ENCODE measurements at places on chromosomes 6 and 20. TPM values are rescaled to one million over a fixed set of nuclear protein-coding genes. Genes with fewer than 3 reads are reported as not detected.

DNA sequence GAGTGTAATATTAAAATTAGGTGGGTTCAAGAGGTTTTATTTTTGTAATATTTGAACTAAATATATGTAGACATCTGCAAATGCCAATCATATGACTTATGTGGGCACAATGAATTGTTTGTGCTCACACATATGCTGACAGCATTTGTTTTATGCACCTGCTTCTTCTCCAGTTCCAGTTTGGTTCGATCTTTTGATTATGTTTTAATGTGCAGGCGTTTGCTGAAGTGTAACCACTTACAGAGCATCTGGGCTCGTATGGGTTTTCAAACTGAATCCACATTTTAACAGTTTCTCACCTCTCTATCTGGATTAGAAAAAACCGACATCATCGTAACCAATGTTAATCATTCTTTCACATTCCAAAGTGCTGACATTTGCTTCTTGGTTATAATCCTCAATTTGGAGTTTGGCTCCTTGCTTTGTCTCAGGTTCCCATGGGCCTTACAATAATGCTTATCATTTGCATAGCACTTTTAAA is 129.1 kb upstream of the SPACA1 start:
- no peak overlapping the region for H3K27ac ChIP-seq
- H3K4me3 ChIP-seq = no peak overlapping the region

The WFDC5 gene
- not detected for total RNA-seq

GRCh38 chr6:41630946-41631345 is 7.3 kb upstream of the MDFI start:
- H3K4me1 ChIP-seq = peaks cover 5% of the 10 kb centered on the region
- no peak overlapping the region for H3K4me3 ChIP-seq
- H3K36me3 ChIP-seq = no peaks in the 10 kb centered on the region
- H3K27ac ChIP-seq = no peak overlapping the region

DNA sequence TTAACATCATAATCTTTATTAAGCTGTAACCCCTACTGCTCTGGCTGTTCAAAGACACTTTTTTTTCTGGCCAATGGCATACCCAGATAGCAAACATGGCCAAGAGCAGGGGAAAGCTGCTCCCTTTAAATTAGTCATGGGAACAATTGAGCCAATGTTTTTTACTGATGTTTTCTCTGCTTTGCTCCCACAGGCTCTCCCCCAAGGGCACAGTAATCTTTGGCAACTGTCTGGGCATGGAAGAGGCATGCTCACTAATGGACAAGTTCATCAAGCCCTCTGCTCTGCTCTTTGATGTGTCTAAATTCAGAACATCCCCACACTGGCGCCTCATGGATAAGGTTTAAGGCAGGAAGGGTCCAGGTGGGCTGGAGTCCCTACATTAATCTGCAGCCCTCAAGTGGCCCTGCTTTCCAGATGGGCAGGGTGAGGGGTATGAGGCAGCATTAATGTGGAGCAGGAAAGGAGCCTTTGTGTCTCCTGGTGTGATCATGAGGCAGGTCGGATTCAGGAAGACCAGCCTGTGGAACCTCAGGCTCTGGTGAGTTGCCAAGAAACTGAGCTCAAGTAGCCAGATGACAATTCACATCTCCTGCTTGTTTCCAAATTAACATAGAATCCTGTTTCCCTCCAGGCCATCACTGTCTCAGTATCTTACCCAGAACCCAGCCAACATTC is 227.0 kb upstream of the CST7 start:
- H3K4me3 ChIP-seq = no peak overlapping the region
- H3K4me1 ChIP-seq = peaks cover 14% of the 10 kb centered on the region
- no peak for DNase-seq
- no peaks in the 10 kb centered on the region for H3K36me3 ChIP-seq
- no peaks in the 10 kb centered on the region for H3K27me3 ChIP-seq

GRCh38 chr6:37451441-37452193 is 18.6 kb downstream of the CMTR1 start:
- H3K27me3 ChIP-seq = no peaks in the 10 kb centered on the region
- no peaks in the 10 kb centered on the region for H3K4me1 ChIP-seq
- H3K27ac ChIP-seq = no peak overlapping the region

GRCh38 chr6:168182908-168183612 is 104.0 kb upstream of the FRMD1 start:
- H3K27me3 ChIP-seq = peaks cover 89% of the 10 kb centered on the region
- H3K36me3 ChIP-seq = no peaks in the 10 kb centered on the region
- H3K4me3 ChIP-seq = no peak overlapping the region

- H3K4me1 ChIP-seq = no peaks in the 10 kb centered on the region
- DNase-seq = no peak
- H3K27me3 ChIP-seq = no peaks in the 10 kb centered on the region
- H3K36me3 ChIP-seq = no peaks in the 10 kb centered on the region
These were observed 250.8 kb downstream of the LAMA2 start for GRCh38 chr6:129133770-129134192.

DNA sequence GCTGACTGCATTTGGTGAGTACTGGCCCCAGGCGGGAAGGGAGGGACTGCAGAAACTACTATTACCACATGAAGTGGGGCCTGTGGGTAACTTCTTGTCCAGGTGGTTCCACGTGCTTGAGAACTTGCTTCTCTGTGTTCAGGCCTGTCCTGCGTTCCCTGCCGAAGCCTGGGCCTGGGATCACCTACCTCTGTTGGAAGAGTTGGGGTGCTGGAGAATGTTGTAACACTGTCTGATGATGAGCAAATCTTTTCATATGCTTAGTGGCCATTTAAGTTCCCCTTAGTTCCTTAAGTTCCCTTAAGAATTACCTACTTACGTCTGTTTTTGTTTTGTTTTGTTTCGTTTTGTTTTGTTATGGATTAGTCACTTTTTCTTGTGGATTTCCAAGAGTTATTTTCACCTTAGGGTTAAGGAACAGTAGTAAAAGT is 154.4 kb downstream of the DTNBP1 start:
- H3K4me1 ChIP-seq = no peaks in the 10 kb centered on the region
- no peaks in the 10 kb centered on the region for H3K27me3 ChIP-seq
- DNase-seq = no peak
- no peak overlapping the region for H3K27ac ChIP-seq

GRCh38 chr6:137246791-137247202 is 27.6 kb upstream of the IFNGR1 start:
- H3K4me3 ChIP-seq = no peak overlapping the region
- no peaks in the 10 kb centered on the region for H3K27me3 ChIP-seq
- H3K4me1 ChIP-seq = peaks cover 7% of the 10 kb centered on the region
- H3K36me3 ChIP-seq = no peaks in the 10 kb centered on the region
- DNase-seq = no peak

DNA sequence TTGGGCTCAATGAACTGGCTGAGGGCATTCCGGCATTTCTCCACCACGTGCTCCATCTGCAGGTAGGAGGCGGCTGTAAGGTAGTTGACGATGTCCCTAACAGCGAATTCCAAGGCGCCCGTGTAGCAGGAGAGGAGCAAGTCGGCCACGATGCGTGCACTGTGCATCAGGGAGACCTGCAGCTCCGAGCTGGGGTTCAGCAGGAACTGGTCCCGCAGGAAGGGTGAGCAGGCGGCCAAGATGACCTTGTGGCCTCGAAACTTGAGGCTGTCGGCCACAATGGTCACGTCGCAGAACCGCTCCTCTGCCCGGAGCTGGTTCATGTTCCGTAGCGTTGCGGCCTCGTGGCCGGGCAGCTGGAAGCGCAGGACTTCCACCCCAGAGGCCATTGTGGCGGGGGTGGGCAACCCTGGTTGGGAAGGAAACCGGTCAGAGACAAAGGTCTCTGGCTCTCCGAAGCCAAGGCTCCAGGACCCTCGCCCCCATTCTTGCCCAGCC is 920 bp downstream of the ZBTB12 start:
- peaks cover 27% of the 10 kb centered on the region for H3K4me1 ChIP-seq
- peak overlapping the region; percentile 65 for H3K4me3 ChIP-seq
- H3K27ac ChIP-seq = no peak overlapping the region
- H3K27me3 ChIP-seq = no peaks in the 10 kb centered on the region
- no peaks in the 10 kb centered on the region for H3K36me3 ChIP-seq
- DNase-seq = peak; percentile 48

DNA sequence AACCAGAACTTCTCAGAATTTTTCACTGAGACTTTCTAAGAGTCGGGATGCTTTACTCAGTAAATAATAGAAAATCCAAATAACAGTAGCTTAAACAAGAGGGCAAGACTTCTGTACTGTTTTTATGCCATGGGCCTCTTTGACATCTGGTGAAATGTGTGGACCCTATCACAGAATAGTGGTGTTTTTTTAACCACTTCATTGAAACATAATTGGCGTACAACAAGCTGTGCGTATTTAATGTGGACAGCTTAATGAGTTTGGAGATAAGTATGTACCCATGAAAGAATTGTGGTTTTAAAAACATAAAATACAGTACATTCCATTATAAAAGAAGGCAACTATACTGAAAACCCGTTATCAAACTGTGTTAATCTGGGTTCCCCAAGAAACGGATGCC is 37.7 kb downstream of the PDRG1 start:
- no peaks in the 10 kb centered on the region for H3K4me1 ChIP-seq
- no peak overlapping the region for H3K27ac ChIP-seq
- H3K36me3 ChIP-seq = no peaks in the 10 kb centered on the region
- H3K27me3 ChIP-seq = peaks cover 19% of the 10 kb centered on the region
- H3K4me3 ChIP-seq = no peak overlapping the region

- no peaks in the 10 kb centered on the region for H3K27me3 ChIP-seq
- no peak overlapping the region for H3K4me3 ChIP-seq
- DNase-seq = no peak
- peaks cover 16% of the 10 kb centered on the region for H3K36me3 ChIP-seq
- H3K27ac ChIP-seq = no peak overlapping the region
- H3K4me1 ChIP-seq = peaks cover 8% of the 10 kb centered on the region
These were observed 49.5 kb downstream of the NCOA3 start for GRCh38 chr20:47551222-47551621.

The SGK2 gene
- total RNA-seq = 3.1 TPM

DNA sequence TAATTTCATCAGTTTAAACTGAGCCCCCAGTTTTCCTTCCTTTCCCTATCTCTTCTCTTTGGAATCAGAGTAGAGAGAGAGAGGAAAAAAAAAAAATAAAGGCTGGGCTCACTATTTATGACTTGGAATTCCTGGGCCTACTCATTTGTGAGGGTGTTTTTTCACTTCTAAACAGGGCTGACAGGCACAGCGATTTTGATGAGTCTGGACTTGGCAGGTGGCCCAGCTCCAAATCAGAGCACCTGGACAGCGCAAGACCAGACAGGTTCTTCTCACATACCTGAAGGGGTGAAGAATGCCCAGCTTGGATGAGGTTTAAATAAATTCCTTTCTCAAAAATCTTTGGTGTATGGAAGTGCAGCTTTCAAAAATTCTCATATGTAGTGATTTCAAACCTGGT is 122.2 kb downstream of the KIF13A start:
- no peaks in the 10 kb centered on the region for H3K27me3 ChIP-seq
- peak; percentile 95 for DNase-seq
- H3K4me3 ChIP-seq = peak overlapping the region; percentile 24

GRCh38 chr20:15866916-15867730 is 706.1 kb downstream of the KIF16B start:
- no peaks in the 10 kb centered on the region for H3K36me3 ChIP-seq
- no peak for DNase-seq
- no peak overlapping the region for H3K4me3 ChIP-seq
- H3K4me1 ChIP-seq = no peaks in the 10 kb centered on the region
- no peaks in the 10 kb centered on the region for H3K27me3 ChIP-seq

The MPIG6B gene
- 0.59 TPM for total RNA-seq

DNA sequence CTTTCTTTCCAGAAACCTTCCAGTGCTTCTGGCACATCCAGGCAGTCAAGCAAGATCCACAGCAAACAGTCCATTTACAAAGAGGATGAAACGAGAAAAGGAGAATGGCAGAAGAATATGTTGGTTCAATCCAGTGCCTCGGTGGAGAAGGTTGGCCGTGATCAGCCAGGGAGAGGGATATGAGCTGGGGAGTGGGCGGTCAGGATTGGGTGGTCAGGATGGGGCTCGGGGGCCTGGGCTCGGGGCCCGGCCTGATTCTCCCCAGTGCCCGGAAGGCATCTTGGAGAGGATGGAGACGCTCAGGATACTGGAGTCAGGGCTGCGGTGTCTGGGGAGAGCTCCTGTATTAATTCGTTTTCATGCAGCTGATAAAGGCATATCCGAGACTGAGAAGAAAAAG is 61.3 kb downstream of the EFCAB8 start:
- peaks cover 83% of the 10 kb centered on the region for H3K27me3 ChIP-seq
- H3K27ac ChIP-seq = no peak overlapping the region
- H3K36me3 ChIP-seq = no peaks in the 10 kb centered on the region
- DNase-seq = no peak

DNA sequence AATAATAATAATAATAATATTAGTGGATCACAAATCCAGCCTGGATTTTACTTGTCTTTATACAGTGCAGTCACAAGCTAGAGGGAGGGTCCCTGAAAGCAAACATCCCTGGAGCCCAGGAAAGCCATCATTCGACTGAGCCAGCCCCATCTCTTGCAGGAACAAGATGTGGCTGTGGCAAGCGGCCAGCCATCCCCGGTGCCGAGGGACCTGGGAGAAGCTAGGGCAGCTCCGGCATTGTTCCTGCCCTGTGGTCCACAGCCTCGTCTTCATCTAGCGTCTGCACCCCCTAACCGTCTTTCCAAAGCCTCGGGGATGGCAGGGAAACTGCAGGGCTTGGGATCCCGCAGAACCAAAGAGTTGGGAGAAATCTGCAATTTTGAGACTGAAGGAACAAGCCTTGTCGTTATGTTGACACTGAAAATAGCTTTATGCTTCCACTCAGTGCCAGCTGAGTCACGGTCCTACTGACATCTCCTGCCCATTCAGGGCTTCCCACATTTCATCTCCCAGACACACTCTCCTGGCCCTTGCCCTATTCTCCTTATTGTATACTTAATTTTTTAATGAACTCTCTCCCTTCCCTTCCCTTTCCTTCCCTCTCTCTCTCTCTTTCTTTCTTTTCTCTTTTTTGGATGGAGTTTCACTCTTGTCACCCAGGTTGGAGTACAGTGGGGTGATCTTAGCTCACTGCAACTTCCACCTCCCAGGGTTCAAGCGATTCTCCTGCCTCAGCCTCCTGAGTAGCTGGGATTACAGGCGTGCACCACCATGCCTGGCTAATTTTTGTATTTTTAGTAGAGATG is 62.5 kb upstream of the ZNFX1 start:
- no peak overlapping the region for H3K4me3 ChIP-seq
- H3K27ac ChIP-seq = no peak overlapping the region
- no peaks in the 10 kb centered on the region for H3K36me3 ChIP-seq
- peaks cover 21% of the 10 kb centered on the region for H3K4me1 ChIP-seq

The RALGAPA2 gene
- 19.2 TPM for total RNA-seq

DNA sequence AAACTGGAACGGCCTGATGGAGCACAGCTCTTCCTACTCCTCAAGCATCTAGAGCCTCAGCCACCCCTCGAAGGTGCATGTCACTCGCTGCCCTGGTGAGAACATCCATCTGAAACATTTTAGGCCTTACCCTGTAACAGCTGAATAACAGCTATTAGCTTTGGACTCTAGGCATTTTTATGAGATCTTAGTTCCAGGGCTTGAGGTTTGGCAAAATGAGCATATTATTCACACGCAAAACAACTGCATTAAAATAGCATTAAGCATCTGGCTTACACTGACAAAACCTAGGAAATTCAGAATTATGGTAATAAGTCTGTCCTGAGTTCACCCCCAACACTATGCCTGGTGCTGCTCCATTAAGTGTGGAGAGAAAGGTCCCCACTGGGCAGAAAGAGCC is 56.1 kb downstream of the ADAT2 start:
- no peak overlapping the region for H3K27ac ChIP-seq
- H3K27me3 ChIP-seq = no peaks in the 10 kb centered on the region
- peaks cover 41% of the 10 kb centered on the region for H3K4me1 ChIP-seq
- DNase-seq = no peak
- no peaks in the 10 kb centered on the region for H3K36me3 ChIP-seq
- H3K4me3 ChIP-seq = no peak overlapping the region

The RIPPLY2 gene
- not detected for total RNA-seq

The IBTK gene
- 25.9 TPM for total RNA-seq
